ENCODE measurements at places on chromosomes 5 and 9.

GRCh38 chr5:116046823-116047222, 14.6 kb downstream of the ARL14EPL start:
- no peak for DNase-seq

DNA sequence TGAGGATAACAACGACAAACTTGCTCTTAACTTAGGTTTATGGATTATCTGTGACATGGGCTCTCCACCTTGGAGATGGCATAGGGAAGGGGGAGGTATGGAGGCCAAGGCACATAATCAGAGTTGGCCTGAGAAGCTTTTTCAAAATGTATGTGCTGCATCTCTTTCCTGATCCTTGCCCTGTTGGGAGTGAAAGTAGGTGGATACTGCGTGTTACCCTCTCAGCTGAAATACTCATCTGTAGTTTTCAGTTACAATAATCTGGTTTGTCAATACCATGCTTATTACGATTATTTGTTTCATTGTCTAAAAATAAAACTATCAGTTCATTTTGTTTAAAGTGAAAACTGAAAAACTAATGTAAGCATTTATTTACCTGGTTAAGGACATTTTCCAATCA, 86.7 kb downstream of the SLC44A1 start:
- DNase-seq, result no peak

DNA sequence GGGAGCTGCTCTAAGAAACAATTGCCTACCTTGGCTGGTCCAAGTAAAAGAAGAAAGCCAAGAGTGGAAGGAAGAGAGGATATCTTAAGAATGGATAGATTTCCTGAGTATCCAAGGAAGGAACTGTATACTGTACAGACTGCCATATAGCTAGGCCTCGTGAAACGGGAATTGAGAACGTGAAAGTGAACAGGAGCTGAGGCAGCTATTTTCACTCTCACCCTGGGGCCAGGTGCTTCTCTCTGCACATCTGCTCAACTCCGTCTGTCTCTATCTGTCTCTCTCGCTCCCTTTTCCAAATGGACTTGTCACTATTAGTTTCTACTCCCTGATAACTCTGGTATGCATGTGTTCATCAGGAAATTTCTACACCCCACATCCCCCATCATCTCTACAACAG, 35.9 kb upstream of the TESK1 start:
- DNase-seq, result no peak

DNA sequence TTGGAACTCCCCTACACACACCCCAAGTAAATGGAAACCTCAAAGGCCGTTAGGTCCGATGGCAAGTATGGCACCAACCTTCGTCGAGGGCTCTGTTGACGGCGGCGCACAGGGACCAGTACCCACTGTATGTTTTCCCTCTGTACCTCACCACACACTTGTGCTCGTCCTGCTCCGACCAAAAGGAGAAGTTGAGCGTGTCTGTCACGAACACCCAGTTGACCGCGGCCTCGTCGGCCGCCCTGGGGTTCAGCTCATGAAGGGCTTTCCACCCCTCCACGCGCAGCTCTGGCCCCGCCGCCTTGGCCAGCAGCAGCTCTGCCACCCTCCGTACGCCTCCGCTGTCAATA, 24.0 kb downstream of the HNRNPK start:
- DNase-seq, result no peak

GRCh38 chr9:104868303-104868686, 59.7 kb downstream of the ABCA1 start:
- no peak for DNase-seq

DNA sequence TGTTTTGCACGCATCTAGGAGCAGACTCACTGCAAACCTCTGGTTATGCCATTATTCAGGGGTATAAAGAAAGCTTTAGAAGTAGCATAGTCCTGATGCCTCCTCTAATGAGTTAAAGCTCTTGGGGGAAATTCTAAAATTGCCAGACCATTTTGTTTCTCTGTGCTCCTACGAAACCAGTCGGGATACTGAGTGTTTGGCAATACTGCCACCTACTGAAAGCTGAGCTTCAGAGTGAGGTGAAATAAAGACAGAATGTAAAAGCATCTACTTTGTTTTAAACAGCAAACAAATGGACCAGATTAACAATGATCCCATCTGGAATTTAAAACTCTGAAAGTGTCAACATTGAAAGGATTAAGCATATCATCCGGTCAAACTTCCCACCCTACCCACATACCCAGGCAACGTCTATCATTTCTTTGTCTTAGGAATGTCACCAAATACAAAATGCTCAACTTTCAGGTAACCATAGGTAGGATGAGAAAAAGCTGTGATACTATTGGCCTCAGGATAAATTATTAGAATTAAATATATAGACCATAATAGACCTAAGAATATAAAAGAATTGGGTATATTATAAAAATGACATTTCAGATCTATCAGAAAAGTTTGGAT, 77.8 kb upstream of the SHISAL2B start:
- no peak for DNase-seq

DNA sequence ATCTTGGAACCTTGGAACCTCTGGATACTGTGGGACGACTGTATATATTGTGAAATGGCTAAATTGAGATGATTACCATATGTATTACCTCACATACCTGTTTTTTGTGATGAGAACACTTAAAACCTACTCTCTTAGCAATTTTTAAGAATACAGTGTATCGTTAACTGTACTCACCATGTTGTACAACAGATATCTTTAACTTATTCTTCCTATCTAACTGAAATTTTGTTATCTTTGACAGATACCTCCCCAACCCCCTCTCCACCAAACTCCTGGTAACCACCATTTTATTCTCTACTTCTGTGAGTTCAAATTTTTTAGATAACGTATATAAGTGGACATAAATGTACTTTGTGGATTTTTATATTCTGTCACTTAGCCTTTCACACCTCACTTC, 126.5 kb downstream of the ZCCHC7 start:
- no peak for DNase-seq

GRCh38 chr5:10482791-10483530, 41.3 kb downstream of the ROPN1L start:
- DNase-seq, result no peak

Measured in stimulated activated CD8-positive, alpha-beta memory T cell treated with anti-CD3 and anti-CD28 coated beads, Interleukin-7, amount 100 ng/mL, for 1 hour (primary cell).